ENCODE measurements at places on chromosomes 2 and 18.

- no peak for DNase-seq
These were observed 42.0 kb downstream of the EPHA4 start for GRCh38 chr2:221529943-221530652.

DNA sequence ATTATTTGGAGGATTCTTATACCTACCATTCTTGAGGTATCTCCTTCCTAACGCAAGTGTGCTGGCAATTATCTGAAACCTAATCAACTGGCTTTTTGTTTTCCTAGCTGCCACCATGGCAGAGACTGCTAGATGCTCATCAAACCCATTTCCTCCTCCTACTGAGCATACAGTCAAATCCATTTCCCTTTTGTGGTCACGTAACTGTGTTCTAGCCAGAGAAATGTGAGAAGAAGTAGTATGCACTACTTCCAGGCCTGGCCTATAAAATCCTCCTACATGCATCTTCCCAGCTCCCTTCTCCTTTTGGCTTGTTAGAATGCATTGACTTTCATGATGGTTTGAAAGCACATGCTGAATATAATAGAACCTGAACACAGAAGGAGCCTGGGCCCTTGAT, 494.1 kb upstream of the MEIS1 start:
- DNase-seq = no peak

GRCh38 chr2:158213773-158214172, 112.1 kb downstream of the UPP2 start:
- DNase-seq = no peak

DNA sequence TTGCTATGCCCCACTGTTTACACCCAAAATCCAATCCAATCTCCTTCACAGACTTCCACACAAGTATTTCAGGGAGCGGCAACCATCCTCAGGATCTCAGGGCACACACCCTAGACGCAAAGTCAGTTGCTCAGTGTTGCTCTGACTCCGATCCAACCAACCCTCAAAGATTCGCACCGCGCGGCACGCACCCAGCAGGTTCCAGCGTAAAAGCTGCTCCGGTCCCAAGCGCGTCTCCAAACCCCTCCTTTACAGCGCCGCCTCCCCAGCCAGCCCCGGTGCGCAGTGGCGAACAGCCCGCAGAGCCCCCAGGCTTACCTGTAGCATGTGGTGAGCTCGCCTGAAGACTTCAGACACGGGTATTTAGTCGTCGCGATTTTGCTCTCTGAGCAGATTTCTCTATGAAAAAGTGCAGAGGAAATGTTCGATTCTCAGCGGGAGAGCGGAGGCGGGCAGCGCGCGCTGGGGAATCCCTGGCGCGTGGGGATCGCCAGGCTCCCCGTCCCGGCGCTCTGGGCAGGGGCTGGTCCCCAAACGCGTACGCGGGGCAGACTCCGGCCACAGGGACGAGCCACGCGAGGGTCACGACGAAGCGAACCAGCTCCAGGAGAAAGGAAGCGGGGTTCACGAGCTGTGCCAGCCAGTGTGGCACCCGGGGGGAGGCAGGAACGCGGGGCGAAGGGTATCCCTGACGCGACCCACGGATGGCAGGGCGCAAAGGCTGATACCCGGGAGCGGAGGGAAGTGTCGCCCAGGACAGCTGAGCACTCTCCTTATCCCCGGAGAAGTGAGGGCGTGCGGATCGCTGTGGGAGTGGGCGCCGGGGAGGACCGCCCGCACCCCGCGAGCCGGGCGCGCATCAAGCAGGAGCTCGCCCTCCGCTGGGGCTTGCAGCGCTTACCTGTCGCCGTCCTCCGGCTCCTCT, 650 bp downstream of the CCBE1 start:
- DNase-seq = peak; percentile 35

DNA sequence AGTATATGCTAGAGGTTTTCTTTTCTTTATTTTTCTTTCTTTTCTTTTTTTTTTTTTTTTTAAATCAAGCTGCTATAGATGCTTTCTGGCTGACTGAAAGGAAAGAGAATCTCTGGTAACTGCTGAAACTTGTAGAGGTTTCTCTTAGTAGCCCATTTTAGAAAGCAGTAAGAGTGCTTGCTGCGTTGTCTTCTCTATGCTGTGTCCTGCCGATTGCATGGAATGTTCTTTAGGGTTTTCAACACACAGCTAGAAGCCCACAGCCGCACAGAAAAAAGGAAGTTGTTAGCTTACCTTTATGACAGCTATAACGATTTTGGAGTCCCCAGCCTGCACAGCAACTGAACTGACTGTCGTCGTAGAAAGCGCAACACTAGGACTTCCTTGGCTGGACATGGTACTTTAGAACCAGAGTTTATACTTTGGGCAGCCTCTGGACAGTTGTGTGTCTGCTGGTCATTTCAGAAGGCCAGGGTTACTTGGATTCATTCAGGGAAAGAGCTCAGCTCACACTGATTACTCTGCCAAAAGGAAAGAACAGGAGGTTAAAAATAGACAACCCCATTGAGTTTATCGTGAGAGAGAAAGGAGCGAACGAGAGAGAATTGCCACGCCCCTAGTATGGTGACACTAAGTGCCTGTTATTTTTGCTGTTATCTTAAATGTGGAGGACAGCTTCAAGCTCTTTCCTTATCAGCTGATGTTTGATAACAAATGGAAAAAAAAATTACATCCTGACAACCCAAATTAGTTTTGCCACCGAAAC, at the start of gene CCDC141:
Gene CCDC141, minus strand, starts transcription at position 592 of the 766 bp plus-strand sequence. Its CDS starts 196 bp downstream, at position 396.
- peak; percentile 39 for DNase-seq

GRCh38 chr2:134985061-134985460, 62.2 kb downstream of the MAP3K19 start:
- no peak for DNase-seq

- DNase-seq = peak; percentile 29
These were observed 87.4 kb upstream of the HS6ST1 start for GRCh38 chr2:128405981-128406613.

DNA sequence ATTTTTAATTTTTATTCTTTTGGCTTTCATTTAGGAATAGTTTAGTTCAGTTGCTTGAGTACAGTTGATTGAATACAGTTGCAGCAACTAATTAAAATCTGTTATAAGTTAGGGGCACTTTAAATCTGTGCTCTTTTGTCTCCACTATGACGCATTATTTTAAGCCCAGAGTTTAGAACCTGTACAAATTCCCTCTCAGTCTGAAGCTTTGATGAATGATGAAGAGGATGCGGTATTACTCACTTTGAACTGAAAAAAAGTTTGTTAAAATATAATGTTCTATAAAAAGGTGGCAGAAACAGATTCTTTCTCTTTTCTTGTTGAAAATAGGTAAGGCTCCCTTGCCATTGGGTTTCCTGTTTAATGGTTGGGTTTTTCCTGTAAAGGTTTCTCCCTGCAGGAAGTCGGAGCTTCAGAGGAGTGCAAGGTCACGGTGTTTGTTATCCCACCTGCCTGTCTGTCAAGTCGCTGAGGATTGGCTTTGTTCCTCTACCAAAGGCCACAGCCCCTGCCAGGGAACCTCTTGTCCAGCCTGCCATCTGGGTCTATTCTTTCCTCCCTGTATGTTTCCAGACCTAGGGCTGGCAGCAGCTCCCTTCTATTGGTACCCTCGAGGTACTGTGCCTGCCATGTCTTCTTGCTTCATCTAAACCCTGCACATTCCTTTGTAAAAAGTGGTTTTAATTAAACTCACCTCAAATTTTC, 43.8 kb upstream of the FN1 start:
- DNase-seq = no peak

DNA sequence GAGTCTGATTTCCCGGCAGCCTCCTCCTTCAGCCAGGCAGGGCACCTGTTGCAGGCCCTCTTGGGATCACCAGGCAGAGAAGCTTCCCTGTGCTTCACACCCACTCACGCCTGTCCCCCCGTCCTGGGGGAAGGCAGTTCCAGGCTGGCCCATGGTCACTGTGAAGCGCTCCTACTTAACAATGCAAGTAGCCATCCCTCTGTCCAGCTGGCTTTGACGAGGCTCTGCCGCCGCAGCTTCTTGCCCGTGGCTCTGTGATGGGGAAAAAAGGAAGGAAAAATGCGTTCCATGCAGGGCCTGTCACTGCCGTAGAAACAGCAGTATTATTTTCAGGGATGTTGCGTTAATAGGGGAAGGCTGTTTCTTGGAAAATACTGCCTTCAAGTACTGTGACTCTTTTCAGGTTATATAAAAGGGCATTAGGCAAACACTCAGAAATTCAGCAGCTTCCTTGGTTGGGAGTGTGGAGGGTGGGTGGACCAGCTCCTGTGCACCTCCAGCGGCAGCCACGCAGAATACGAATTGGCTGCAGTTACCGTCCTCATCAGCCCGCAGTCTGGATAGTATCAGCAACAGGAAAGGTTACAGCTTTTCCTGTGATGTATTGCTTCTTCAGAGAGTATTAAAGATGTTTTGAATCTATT, 232.3 kb downstream of the KLHL29 start:
- DNase-seq = peak; percentile 83

GRCh38 chr2:67378555-67378954, 18.6 kb upstream of the ETAA1 start:
- no peak for DNase-seq

DNA sequence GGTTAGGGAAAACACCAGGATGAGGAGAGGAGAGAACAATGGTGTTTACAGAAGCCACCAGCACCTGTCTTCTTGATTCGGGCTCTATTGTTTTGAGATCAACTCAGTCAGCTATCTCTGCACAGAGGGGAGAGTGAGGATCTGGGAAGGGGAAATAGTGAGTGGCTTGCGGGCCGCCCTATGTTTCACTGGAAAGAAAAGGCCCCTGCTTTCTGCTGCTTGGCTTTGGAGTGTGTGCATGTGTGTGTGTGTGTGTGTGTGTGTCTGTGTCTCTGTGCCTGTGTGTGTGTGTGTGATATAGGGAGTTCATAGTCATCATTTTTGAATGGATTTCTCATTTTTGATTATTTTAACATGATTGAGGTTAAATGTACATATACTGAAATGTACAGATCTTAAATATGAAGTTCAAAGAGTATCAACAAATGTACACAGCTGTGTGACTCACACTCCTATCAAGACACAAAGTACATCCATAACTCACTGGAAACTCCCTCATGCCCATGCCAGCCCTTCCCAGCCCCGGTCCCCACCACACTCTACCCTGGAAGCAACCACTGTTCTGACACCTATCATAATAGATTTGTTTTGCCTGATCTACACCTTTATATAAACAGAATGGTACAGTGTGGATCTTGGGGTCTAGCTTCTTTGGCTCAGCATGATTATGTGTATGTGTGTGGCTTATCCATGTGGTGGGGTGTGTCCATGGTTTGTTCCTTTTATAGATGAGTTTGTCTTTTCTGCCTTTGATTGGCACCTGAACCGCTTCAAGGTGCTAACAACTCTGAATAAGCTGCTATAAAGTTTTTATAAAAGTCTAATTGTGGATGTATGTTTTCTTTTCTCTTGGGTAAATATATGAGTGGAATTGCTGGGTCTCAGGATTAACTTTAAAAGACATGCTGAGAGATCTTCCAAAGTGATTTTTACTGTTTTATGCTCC, 258.3 kb downstream of the SETBP1 start:
- DNase-seq = no peak

GRCh38 chr18:48832938-48833700, 117.6 kb downstream of the SMAD7 start:
- peak; percentile 40 for DNase-seq

GRCh38 chr2:134127496-134127895, 126.4 kb upstream of the MGAT5 start:
- no peak for DNase-seq

DNA sequence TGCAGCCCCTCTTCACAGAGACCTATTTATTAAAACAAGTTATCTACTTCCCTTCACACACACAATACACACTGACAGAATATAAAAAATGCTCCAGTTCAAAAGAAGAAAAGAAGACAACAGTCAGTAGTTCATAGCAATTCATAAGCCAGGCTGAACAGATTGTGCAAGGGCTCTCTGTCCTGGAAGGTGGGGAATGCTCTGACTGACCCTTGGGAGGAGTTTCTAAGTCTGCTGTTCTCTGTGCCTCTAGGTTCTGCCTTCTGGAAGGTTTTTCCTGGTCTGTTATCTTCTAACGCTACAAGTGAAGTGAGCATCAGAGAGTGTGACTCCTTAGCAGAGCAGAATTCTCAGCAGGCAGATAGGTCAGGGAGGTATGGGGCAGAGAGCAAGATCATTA, 35.7 kb downstream of the SP3 start:
- DNase-seq = no peak

DNA sequence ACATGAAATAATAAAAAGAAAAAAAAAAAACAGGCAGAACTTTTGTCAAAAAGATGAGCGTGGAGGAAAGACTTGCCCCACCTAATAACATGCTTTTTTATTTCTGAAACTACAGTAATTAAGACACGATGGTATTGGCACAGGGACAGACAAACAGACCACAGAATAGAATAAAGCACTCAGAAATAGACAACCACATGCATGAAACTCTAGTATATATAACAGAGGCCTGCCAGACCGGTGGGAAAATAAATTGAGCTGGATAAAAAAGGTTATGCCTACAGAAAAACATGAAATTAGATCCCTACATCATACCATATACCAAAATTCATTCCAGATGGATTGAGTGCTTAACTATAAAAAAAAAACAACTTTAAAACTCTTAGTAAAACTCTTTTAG, 163.1 kb downstream of the NRP2 start:
- DNase-seq = no peak

DNA sequence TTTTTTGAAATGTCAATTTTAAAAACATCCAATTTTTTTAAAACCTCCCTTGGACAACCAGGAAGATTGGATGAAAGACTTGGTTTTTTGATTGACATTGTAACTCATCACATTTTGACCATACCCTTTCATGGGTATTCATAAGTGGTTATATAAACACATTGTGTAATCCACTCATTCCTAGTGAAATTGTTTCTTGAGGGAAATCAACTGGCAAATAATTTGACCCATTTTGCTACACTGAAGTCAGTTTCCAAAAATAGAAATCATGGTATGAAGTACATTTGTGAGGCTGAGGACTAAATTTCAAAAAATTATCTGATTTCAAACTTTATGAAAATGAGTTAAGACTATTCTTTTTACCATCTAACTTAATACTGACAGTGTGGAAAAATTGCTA, 31.5 kb downstream of the FBXO48 start:
- no peak for DNase-seq
